Activated gamma-delta T cell treated with anti-CD3 and anti-CD28 coated beads, Interleukin-2, amount 50 U/mL, for 16 hours (primary cell): ENCODE measurements at places on chromosomes 5 and 9.

- no peak for DNase-seq
Measured at GRCh38 chr9:115008536-115009270, 78.3 kb upstream of the TNFSF8 start.

GRCh38 chr5:146007270-146007669 lies 70.9 kb downstream of the SH3RF2 start:
- no peak for DNase-seq

GRCh38 chr9:129009584-129010141 lies 18.5 kb downstream of the SH3GLB2 start:
- no peak for DNase-seq

DNA sequence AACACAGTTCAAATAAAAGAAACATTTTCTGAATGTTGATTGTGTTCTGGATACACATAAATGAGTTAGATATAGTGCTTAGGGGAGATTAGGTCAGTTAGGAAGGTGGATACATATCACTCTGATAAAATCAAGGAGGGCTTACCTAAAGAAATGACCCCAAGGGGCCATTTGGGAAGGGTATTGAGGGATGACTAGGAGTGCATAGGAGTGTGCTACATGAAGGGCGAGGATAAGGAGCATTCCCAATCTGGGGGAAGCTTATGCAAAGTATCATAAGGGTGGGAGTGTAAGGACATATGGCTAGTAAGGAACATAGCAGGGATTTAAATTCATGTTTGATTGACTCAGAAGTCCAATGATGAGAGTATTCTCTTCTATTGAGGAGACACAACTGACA lies 183.6 kb downstream of the NSG2 start:
- DNase-seq: no peak

- no peak for DNase-seq
Measured at GRCh38 chr5:80973027-80973426, 12.9 kb downstream of the RASGRF2 start.

GRCh38 chr9:7239708-7240107 lies 481.9 kb downstream of the KDM4C start:
- no peak for DNase-seq

GRCh38 chr5:62284946-62285891 lies 20.8 kb upstream of the KIF2A start:
- peak; percentile 38 for DNase-seq

GRCh38 chr5:7749626-7750025 lies 101.3 kb downstream of the CFAP90 start:
- no peak for DNase-seq

- DNase-seq: peak; percentile 31
Measured at GRCh38 chr5:1448511-1449011, 3.3 kb upstream of the SLC6A3 start.

- DNase-seq: no peak
Measured at GRCh38 chr5:76022611-76023010, 60.6 kb upstream of the SV2C start.

- no peak for DNase-seq
Measured at GRCh38 chr9:106653213-106653612, 209.8 kb upstream of the ZNF462 start.

GRCh38 chr9:98445576-98445975 lies 190.1 kb upstream of the TBC1D2 start:
- DNase-seq: no peak

GRCh38 chr9:25010027-25010662 lies 464.4 kb upstream of the IZUMO3 start:
- DNase-seq: no peak

DNA sequence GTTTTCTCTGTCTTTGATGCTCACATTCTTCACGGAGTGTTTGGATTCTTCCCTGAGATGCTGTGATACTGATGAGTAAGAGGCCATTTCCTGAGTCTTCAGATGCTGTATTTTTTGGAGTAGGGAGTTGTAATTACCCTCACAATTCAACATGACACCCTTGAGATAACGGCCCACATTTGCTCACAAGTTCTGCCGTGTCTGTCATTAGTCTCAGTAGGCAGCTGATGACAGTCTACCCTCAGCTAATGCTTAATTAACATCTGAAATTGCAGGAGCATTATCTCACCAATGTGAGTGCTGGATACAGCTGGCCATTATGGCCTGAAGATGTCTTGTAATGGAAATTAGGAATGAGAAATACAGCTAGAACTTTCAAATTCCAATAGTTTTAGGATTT lies 307.1 kb upstream of the ADCY2 start:
- no peak for DNase-seq

DNA sequence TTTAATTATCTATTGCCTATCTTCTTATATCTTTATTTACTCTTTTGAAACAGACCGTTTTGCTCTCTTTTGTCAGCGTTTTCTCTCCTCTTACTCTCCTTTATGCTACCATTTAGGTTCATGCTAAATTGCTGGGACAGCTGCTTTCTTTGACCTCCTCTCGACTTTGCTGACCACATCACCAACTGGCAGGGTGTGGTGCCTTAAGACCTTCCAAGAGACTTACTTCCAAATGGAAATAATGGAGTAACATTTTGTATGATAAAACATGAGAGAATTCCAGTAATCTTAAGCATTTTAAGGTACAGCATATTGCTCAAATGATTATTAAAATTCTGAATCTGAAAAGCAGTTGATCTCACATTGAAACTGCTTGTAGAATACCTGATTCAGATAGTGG lies 71.5 kb upstream of the MEF2C start:
- no peak for DNase-seq

DNA sequence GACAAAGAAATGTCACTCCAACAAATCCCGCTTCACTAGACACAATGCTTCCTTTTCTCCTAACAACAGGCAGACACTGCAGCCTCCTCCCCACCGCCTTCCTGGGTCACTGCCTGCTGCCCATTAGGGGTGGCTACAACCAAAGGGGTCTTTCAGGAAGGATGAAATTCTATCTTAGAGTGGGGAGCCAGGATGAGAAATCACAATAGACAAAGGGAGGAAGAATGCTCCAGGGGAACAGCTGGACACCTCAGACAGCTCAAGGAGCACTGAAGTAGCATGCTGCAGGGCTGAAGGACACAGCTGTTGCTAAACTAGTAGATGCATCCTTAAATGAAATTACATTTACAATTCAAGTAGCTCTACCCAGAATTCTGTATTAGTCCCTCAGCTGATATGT lies 54.2 kb downstream of the PRELID2 start:
- DNase-seq: no peak

DNA sequence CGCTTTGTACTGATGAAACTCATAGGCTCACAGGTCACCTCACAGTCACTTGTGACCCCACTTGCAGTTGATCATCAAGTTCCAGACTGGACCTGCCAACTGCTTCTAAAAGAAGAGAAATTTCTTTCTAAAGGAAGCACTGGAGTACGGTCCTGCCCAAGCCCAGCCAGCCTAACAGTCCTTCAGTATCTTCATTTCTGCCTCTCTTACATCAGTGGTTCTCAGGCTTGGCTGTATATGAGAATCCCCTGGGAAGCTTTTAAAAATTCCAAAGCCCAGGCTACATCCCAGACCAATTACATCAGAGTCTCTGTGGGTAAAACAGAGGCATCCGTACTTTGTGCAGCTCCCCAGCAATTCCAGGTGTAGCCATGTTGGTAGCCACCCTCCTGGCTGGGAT lies 282.1 kb downstream of the NFIB start:
- DNase-seq: no peak

- no peak for DNase-seq
Measured at GRCh38 chr5:121573721-121574382, 277.8 kb upstream of the FTMT start.

- DNase-seq: no peak
Measured at GRCh38 chr9:91217388-91217787, 144.3 kb downstream of the AUH start.

DNA sequence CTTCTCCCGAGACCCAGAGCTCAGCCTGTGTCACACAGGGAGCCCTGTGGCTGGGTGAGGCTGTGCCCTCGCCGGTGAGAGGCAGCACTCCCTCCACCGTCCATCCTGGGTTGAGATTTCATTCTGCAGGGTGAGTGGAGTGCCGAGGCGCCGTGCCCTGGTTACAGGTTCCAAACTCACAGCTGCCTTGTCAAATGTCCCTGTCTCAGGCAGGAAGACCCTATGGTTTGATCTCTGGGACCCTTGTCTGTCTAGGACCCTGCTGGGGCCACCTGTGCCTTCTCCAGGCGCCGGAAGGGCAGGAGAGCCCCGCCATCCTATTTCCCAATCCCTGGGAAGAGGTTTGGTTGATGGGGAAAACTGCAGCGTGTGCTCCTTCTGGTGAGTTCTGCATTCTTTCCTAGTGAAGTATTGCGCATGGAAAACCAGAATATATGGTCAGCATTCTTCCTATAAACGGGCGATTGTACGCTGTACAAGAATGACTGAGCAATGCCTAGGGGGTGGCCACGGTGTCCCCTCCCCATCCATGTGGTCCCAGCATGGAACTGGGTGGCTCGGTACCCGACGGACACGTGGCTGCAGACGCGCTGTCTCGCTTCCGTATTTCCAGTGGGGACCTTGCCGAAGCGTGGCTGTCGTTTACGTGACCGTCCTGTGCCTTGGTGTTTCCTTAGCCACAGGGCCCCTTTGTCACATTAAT lies 95.9 kb upstream of the COL5A1 start:
- DNase-seq: no peak

- no peak for DNase-seq
Measured at GRCh38 chr5:143977891-143978461, 166.0 kb downstream of the HMHB1 start.

DNA sequence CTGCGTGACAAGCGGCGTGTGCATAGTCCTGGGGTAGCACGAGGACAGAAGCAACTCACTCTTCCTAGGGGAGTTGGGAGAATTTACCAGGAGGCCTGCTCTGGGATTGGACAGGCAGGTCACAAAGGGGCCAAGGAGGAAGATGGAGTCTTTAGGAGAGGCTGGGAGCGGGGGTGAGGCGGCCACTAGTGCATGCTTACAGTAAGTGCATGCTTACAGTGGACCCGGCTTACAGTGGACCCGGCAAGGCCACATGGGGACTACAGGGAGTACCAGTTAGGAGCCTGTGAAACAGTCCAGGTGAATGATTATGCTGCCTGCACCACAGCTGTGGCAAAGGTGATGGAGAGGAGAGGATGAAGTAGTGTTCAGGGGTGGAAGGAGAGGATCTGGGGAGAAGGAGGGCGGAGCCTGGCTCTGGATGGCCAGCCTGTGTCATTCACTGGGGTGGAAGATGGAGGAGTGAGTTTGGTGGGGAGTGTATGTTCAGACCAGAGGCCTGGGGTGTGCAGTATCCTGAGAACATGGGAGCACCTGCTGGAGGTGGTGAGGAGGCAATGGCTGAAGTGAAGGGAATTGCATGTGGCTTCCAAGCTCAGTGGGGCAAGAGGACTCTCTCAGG lies 78.7 kb downstream of the CRB2 start:
- no peak for DNase-seq

GRCh38 chr9:134413112-134413715 lies 87.0 kb downstream of the RXRA start:
- DNase-seq: no peak

GRCh38 chr9:110977259-110977709 lies 61.0 kb downstream of the LPAR1 start:
- no peak for DNase-seq

DNA sequence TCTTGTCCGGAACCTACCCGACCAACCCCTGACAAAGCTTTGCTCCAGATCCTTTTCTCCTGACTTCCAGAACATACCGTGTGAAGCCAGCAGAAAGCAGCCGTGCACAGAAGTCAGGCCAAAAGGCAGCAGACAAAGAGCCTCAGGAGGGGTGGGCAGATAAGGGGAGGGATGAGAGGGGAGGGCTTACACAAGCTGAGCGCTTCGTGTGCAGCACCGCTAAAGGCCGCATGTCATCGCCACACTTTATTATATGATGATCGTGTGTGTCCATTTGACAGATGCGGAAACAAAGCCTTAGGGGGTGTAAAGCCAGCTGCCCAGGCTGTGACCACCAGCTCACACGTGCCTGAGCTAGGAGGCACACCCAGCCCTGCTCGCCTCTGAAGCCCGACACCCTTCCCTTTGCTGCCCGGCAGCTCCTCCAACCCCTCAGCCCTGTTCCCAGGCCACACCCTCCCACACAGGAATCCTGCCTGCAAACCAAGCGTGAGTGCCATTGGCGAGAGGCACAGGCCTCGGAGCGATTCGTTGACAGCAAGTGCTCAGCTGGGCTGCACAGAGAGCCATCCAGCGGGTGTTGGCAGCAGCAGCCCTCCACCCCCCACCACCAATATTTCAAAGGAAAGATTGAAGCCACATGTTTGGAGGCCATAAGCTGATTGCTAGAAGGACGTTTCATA lies 170.5 kb upstream of the SMIM23 start:
- no peak for DNase-seq

GRCh38 chr5:72951671-72952468 lies 4.0 kb upstream of the FCHO2 start:
- DNase-seq: no peak

GRCh38 chr9:33166231-33167083 lies 679 bp downstream of the B4GALT1 start:
- no peak for DNase-seq

GRCh38 chr9:114367772-114368569 lies 19.8 kb downstream of the AKNA start:
- DNase-seq: no peak

DNA sequence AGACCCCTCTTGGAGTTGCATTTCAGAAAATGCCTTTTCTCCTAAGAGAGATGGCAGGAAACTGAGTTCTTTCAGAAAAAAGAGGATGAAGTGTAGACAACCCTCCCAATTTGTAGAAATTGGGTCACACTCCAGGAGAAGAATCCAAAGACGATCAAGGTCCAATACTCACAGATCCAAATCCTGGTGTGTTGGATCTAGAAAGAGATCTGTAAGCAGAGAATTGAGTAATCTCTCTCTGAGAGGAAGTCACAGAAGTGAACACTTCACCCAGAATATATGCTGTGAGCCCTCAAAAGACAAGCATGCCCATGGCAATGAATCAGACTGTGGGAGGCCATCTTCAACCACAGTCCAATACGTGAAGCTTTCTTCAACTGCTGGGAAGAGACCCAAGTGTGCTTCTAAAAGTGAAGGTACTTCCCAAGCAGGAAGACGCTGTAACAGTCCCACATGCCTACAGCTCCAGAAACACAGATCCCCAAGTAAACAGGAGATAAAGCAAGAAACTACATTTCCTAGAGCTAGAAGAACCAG lies 182.7 kb downstream of the SMC2 start:
- DNase-seq: no peak

- DNase-seq: no peak
Measured at GRCh38 chr5:84372066-84372695, 12.5 kb downstream of the EDIL3 start.

DNA sequence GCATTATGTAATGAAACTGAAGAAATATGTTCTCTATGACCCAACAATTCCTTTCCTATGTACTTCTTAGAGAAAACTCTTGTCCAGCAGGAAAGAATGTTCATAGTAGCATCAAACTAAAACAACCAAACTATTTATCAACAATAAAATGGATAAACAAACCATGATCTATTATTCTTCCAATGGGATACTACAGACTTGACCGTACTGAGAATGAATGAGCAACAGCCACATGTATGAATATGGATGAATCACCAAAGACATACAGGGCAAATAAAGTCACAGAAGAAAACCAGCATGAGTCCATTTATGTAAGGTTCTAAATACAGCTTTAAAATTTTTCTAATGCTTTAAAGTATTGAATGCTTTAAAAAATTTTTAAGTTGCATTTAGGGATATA lies 73.6 kb upstream of the SUSD1 start:
- DNase-seq: no peak
